ENCODE measurements at places on chromosomes 11 and 22.

DNA sequence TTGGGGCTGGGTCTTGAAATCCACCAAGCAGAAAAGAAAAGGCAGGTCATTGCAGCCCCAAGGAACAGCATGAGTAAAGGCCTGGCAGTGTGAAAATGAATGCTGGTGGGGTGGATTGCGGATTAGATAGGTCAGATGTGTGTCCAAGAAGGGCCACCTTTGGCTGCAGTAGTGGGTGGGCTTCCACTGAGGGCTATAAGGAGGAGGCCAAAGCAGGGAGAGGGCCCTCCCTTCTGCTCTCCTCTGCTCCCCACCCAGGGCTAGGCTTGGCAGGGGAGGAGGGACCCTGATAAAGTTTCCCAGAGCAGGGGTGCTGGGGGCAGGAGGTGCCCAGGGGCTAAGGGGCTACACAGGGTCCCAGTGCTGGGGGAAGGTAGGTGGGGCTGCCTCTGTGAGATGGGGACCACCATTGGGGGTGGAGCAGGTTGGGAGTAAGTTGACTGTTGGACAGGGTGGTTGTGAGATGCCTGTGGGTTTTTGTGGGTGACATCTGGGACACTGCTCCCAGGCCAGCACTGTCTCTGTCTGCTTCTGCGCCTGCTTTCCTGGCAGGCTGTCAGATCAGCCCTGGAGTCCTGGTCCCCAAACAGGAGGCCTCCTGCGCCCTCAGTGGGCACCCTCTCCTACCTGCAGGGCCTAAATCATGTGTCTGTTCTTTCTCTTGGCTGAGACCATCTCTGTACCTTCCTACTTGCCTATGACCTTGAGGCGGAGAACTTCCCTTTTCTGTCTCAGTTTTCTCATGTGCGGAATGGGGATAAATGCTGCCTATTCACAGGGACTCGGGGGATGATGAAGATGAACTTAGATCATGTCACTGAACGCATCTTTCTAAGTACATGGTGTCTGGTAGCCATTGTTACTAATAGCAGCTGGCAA, 1.9 kb downstream of the CAPN5 start:
- no peak for DNase-seq

DNA sequence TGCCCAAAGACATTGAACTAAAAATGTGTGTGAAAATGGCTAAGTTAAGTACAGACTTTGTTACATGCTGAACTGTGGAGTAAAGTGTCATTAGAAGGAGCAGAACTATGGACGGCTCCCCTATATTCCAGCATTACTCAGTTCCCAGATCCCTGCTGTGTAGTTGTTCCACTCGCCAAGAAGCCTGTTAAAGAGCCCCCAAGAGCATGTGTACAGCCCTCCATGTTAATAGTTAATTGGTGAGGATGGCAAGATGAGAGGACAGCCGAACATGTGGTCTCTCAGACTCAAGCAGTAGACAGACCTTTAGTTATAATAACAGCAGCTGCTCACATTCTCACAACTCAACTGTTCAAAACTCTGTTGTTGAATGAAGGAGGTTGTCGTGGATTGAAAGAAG, 127.4 kb downstream of the ELP4 start:
- DNase-seq: no peak

DNA sequence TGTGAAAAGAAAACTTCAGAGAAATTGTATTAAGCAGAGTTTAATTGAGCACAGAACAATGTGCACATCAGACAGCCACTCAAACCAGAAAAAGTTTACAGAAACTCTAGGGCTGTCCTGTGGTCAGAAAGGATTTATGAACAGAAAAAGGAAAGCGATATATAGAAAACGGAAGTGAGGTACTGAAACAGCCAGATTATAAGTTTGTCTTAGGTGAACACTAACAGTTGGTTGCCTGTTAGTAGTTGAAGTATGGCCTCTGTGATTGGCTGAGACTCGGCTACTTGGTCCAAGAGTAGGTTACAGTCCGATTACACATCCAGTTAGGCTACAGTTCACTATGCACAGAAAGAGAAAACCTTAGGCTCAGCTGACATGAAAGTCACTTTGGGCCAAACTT, 1232.5 kb upstream of the RAG2 start:
- no peak for DNase-seq

DNA sequence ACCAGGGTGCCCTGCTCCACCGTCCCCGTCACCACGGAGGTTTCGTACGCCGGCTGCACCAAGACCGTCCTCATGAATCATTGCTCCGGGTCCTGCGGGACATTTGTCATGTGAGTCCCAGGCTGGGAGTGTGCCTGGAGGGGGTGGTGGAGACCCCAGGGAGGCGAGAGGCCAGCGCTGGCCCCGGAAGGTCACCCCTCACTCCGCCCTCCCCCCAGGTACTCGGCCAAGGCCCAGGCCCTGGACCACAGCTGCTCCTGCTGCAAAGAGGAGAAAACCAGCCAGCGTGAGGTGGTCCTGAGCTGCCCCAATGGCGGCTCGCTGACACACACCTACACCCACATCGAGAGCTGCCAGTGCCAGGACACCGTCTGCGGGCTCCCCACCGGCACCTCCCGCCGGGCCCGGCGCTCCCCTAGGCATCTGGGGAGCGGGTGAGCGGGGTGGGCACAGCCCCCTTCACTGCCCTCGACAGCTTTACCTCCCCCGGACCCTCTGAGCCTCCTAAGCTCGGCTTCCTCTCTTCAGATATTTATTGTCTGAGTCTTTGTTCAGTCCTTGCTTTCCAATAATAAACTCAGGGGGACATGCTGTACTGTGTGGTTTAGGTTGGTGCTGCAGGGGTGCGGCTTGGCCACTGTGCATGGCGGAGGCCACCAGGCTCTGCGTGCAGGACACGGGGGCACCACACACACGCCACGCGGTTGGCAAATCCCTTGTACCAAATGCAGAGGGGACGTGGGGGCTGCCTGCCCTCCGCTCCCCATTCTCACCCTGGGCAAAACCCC, 35.4 kb downstream of the MUC2 start:
- DNase-seq: no peak

GRCh38 chr22:30158744-30159500, 78.7 kb downstream of the HORMAD2 start:
- no peak for DNase-seq

DNA sequence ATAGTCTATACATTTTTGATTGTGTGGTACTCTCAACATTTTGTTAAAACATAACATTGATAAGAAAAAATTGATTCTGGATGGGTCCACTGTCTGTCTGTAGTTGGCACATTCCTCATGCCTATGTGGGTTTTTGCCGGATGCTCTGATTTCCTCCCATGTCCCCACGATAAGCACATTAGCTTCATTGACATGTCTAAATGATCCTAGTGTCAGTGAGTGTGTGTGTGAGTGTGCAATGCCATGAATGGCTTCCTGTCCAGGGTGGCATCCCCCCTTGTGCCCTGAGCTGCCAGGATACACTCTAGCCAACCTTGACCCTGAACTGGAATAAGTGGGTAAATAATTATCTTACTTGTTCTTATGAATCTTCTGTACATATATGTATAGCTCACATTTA, 5.4 kb downstream of the SFI1 start:
- no peak for DNase-seq

DNA sequence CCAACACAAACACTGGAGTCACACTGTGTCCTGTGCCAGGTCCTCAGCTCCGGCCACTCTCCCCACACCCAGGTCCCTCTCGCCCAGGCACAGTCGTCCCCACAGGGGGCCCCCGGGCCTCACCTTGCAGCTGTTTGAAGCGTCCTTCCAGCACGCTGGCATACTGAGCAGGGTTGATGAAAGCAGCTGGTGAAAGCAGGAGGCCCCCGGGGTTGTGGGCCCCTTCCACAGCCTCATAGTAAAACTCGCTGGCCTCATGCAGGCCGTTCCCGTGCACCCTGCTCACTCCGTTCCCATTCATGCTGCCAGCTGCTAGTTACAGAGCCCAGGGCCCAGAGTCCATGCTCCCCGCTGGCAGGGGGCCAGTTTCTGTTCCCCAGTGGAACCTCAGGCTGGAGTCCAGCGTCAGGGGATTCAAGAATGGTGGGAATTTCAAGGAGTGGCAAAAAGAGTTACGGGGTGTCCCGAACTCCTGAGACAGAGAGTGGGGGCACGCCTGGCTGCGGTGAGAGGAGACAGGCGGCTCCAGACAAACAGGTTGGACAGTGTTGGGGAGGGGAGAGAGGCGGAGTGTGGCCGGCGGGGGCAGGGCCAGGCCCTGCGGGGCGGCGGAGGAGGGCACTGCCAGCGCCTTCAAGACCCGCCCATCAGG, 10.6 kb downstream of the SPTBN2 start:
- no peak for DNase-seq

GRCh38 chr22:39966470-39966869, 6.3 kb downstream of the TMA7B start:
- DNase-seq: no peak

GRCh38 chr11:75031771-75032549, 43.2 kb downstream of the NEU3 start:
- DNase-seq: peak; percentile 33

DNA sequence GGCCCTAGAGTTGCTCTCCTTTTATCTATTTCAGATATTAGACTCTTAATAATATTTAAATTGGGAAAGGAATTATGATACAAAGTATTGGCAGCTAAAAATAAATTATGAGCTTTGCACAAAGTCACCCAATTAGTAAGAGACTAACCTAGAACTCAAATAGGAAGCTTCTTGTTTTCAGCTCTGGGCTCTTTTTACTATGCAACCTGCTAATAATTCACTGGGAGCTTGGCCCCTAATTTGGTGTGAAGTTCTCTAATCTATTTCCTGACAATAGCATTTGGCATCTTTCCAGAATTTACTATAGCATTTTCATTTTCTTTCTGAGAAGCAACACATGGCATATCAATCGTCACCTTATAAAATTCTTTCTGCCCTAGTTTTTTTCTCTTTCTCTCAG, 727.7 kb upstream of the ANO5 start:
- no peak for DNase-seq

DNA sequence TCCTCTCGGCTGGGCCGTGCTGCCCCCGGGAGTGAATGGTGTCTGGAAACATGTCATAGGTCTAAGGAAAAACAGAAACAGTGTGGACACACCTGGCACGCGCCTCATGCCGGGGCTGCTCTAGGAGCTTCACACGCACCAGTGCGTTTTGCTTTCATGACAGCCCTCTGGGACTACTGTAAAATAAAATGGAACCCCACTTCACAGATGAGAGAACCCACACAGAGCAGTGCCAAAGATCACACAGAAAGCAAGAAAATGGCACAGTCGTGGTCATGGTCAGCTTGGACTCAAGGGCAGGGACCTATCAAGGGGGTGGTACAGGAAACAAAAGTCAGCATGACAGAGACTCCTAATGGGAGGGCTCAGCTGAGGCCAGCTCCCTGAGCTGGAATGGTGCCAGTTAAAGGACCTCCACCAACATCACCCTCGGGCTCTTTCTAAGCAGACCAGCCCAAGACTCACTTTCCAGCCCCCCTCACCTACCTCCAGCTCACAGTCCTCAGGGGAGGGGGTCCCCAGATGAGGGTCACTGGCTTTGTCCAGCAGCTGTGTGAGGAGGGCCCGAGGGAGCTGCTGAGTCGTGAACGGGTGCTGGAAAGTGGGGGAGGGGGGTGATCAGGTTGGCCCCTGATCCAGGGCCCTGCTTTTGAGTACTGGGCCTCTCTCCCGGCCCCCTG, 3.3 kb downstream of the MAP4K2 start:
- no peak for DNase-seq

- no peak for DNase-seq
Observed at GRCh38 chr22:40819599-40820140, 524 bp upstream of the SLC25A17 start.

GRCh38 chr11:15157181-15157580, 42.5 kb downstream of the INSC start:
- no peak for DNase-seq

- DNase-seq: no peak
Observed at GRCh38 chr11:15499674-15500073, 385.0 kb downstream of the INSC start.

GRCh38 chr11:79081471-79082031, 359.3 kb downstream of the TENM4 start:
- DNase-seq: no peak

DNA sequence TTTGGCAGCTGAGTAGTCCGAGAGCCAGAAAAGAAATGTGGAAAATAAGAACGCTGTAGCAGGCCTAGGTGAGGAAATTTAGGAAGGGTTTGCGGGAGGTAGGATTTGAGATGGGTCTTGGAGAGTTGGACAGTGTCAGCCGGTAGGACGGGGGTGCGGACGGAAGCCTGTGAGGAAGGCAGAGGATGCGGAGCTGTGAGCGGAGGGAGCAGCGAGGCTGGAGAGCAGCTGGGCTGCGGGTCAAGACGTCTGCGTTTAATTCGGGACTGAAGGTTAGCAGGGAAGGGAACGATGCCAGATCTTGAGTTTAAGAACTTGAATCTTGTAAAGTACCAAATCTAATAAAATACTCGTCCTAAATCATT, 669 bp upstream of the TIGD3 start:
- DNase-seq: no peak

- DNase-seq: no peak
Observed at GRCh38 chr11:60785806-60786361, 751 bp downstream of the MS4A10 start.

- no peak for DNase-seq
Observed at GRCh38 chr11:45336136-45336535, 50.0 kb upstream of the SYT13 start.

DNA sequence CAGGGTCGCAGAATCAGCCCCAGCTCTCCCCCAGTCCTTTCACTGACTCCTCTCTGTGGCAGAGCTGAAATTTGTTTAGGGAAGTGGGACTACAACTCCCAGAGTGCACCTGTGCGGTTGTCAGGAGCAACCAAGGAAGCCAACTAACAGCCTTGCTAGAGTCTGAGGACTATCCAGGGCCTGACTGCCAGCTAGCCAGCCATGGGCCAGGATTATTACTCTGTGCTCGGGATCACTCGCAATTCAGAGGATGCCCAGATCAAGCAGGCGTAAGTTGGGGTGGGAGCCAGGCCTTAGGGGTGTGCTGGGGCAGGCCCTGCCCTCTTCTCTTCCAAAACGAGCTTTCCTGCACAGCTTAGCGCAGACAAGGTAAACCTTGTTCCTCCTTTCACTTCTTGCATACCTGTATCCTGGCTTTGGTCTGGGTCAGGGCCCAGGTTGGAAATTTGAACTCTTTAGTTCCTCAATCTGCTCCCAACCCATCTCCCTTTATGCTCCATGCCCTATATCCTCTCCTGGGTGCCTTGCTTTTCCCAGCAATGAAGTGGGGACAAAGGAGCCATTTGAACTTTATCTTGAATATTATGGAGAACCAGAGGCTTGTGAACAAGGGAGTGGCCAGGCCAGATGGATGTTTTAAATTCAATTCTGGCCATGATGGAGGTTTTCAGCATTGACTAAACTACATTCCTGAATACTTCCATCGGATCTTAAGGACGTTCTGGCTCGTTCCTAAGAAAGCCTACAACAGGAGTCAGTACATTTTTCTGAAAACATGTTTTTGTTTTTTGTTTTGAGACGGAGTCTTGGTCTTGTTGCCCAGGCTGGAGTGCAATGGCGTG, at the start of gene DNAJB13:
DNAJB13 (plus strand) TSS at position 158 of the 842 bp plus-strand sequence; CDS start at position 202, 44 bp downstream.
- no peak for DNase-seq
